GDM1 (cell line): ENCODE measurements at places on chromosomes 2 and 18.
A peak's percentile ranks its signal among the peaks of the same experiment; 100 is the strongest.

DNA sequence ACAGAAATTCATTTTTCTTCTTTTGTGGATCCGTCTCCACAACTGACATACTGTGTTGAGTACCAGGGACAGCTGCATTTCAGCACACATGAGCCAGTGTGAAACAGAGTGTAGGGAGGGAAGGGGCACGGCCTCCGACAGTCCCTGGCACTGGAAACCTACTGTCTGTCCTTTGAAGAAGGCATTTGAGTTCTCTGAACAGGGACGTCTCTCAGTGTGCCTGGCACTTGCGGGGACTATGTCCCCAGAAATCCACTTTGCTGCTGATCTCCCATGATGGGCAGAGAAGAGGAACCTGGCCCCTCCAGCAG, 48.1 kb downstream of the PLB1 start:
- DNase-seq: no peak

DNA sequence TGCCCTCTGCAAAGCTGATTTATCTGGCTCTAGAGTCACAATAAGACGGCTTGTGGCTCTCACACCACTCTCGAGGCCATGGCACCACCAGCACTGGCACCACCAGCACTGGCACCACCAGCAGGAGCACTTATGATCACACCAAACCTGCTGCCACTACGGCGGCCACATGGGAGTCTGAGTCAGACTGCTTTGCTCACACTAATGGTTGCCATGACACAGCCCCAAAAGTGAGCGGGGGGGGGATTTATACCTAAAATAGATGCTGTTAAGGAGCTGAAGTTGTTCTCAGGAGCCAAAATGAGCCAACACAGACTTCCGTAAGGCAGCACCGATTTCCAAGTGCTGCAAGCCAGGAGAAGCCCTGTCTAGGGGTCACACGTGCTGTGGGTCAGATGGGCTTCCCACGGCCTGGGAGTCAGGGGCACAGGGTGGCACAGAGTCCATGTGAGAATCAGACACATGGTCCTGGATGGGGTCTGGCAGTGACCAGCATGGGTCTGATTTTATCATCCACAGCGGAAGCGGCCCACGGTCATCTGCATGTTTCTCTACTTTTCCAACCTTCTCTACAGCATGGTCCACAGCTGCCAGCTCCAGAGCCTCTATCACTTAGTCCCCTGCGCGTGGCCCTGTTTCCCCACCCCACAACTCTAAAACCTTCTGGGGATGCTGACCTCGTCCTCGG, 16.7 kb downstream of the DNMT3A start:
- no peak for DNase-seq

GRCh38 chr18:75262511-75262910, 51.9 kb downstream of the TSHZ1 start:
- peak; percentile 17 for DNase-seq

GRCh38 chr2:11370377-11371091, 26.1 kb upstream of the ROCK2 start:
- no peak for DNase-seq

GRCh38 chr18:51278045-51278649, 80.7 kb upstream of the MEX3C start:
- DNase-seq: peak; percentile 28

DNA sequence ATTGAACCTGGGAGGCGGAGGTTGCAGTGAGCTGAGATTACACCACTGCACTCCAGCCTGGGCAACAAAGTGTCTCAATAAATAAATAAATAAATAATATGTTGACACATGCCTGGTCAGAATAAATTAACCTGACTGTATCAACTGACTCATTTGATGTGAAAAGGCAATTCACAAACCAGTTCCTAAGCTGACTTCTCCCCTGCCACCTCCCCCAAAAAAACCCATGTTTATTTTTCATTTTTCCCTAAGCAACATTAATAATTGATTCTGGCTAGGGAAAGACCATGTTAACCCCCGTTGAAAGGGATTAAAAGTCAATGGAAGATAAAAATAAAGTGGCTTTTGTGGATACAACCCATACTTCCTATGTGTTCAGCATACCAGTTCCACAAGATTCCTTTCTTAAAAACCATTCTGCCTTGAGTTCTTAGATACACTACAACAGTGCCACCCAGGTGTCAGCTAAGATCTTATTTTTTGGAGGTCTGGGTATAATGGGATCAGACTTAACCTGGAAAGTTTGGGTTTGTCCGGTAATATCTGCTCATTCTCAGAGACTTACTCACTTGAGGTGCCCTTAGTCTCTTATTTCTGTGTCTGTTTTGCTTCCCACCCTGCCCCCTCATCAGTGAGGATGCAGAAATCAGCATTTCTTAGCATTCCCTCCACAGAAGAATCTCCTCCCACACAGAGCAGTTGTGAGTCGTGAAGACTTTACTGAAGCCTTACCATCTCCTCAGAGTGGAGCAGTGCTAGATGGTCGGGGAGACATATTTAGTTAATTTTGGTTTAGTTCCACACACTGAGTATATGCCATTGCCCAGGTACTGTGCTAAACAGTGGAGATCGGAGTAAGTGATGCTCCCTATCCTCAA, 10.1 kb upstream of the MCFD2 start:
- no peak for DNase-seq

DNA sequence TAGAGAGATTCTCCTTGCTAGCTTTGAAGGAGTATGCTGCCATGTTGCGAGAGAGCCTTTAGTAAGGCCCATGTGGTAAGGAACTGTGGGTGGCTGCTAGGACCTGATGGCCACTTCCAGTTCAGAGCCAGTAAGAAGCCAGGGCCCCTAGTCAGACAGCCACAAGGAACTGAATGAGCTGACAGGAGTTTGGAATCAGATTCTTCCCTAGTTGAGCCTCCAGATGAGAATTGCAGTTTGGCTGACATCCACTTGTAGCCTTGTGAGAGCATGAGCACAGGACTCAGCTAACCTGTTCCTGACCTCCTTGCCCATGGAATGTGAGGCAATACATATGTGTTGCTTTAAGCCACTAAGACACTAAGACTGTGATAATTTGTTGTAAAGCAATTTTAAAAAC, 1.2 kb upstream of the WDR7 start:
- DNase-seq: no peak

DNA sequence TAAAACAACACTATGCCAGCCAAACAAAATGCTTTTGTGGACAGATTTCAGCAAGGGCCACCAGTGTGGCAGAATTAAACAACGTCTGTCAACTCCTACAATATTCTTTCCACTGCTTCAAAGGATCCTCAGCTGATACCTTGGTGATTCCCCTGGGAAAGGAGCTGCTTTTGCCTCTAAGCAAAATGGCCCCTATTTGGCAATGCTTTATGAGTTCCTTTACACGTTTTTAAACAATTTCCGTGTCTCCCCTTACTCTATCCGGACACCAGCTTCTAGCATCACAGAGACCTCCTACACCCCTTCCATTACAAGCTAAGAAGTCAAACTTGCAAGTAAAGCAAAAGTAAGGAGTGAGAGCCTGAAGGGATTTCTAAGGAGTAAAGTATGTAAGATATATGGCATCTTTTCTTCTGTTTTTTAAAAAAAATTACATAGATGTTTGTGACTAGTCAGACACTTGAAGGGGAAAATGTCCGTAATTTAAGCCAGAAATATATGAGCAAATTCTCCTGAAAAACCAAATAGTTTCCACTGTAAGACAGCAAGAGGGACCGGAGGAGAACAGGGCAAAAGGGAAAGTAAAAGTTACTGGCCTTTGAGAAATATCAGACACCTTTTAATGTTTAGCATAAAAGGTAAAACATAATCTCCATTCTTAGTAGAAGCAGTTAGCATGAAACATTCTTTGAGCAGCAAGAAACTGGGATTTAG, 1.9 kb downstream of the SOS1 start:
- no peak for DNase-seq

DNA sequence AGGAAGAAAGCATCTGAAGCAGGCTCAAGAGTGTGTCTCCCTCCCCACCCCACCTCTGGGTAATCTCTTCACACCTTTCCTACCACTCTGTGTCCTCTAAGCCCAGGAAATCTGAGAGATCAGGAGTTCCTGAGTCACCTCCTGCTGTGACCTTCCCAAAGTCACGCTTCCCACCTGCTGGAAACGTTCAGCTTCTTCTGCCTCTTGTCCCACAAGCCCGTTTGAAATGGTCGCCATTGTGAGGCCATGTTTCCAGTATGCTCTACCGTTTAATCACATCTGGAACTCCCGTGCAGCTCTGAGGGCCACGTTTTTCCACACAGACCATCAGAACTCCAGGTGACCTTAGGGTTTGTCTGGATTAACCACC, 25.9 kb downstream of the GREB1 start:
- no peak for DNase-seq

DNA sequence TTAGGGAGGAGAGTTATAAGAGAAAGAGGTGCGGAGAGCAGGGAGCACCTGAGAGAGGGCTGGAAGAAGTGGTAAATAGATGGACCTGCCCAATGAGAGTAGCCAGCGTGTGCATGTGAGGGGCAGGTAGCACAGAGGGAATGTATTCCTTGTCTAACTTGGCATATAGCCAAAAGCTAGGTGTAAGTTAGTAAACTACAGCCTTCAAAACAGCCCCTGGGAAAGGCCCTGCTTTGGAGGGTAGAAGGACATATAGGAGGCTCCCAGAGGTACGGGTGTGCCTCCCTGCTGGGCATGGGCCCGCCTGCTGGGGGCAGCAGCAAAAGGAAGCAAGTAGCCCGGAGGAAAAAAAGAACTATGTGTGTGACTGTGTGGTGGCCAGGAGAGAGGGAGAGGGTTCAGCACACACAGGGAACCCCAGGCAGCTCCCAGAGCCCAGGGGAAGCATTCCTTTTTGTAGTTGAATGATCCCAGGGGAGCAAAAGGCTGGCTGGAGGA, 48.0 kb downstream of the TCF7L1 start:
- no peak for DNase-seq
